ENCODE measurements at places on chromosomes 7 and 10. TPM values are rescaled to one million over a fixed set of nuclear protein-coding genes. Genes with fewer than 3 reads are reported as not detected.

Gene HMX3
- not detected for total RNA-seq

Gene MRPS16
- total RNA-seq, result 52.8 TPM

Gene TMEM225B
- total RNA-seq, result 3.2 TPM

Gene TRPV5
- total RNA-seq, result not detected

Gene DNAJC30
- total RNA-seq, result 9.0 TPM

Gene GPNMB
- total RNA-seq, result 84.8 TPM

Gene CRTAC1
- total RNA-seq, result 2.7 TPM

Gene DKK1
- 3.2 TPM for total RNA-seq

Gene SPRN
- not detected for total RNA-seq

Gene RADIL
- 7.1 TPM for total RNA-seq

Gene CH25H
- 3.4 TPM for total RNA-seq

Gene TES
- 157 TPM for total RNA-seq

- H3K27me3 ChIP-seq, result no peaks in the 10 kb centered on the region
- H3K36me3 ChIP-seq, result no peaks in the 10 kb centered on the region
- no peak for DNase-seq
- no peak overlapping the region for H3K27ac ChIP-seq
- H3K4me3 ChIP-seq, result no peak overlapping the region
Measured at GRCh38 chr10:42985436-42986316, 91.2 kb upstream of the RET start.

- no peaks in the 10 kb centered on the region for H3K27me3 ChIP-seq
- peak overlapping the region; percentile 88 for H3K27ac ChIP-seq
- H3K36me3 ChIP-seq, result no peaks in the 10 kb centered on the region
Measured at GRCh38 chr7:158803367-158803969, 25.8 kb downstream of the ESYT2 start.

GRCh38 chr7:112185005-112185834 lies 21.0 kb downstream of the DOCK4 start:
- no peak overlapping the region for H3K4me3 ChIP-seq
- H3K27me3 ChIP-seq, result no peaks in the 10 kb centered on the region
- peaks cover 4% of the 10 kb centered on the region for H3K4me1 ChIP-seq
- H3K36me3 ChIP-seq, result no peaks in the 10 kb centered on the region

DNA sequence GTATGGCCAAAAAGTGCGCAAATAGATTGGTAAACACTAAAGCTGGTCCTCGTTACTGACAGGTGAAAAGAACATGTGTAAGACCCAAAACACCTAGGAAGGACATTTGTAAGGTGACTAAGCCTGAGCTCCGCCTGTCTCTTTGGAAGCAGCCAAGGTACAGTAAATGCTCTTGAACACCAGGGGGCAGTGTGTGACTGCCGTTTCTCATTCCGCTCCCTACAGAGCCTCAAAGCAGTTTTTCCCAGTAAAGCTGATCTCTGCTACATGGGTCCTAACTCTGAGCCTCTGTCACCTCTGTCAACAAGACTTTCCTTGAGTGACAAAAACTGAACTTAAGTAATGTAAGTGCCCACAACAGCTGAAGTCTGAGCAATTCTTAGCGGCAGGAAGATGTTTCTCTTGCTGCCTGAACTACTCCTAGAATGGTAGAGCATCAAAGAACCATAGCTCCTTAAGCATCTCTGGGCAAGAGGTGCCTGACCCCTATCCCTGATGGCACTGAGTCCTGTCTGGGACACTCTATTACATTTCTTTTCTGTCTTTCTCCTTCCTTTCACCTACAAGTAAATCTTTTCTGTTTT lies 238.0 kb upstream of the INHBA start:
- no peak overlapping the region for H3K4me3 ChIP-seq
- H3K27me3 ChIP-seq, result no peaks in the 10 kb centered on the region
- no peaks in the 10 kb centered on the region for H3K36me3 ChIP-seq
- peaks cover 8% of the 10 kb centered on the region for H3K4me1 ChIP-seq
- DNase-seq, result peak; percentile 72
- H3K27ac ChIP-seq, result no peak overlapping the region

DNA sequence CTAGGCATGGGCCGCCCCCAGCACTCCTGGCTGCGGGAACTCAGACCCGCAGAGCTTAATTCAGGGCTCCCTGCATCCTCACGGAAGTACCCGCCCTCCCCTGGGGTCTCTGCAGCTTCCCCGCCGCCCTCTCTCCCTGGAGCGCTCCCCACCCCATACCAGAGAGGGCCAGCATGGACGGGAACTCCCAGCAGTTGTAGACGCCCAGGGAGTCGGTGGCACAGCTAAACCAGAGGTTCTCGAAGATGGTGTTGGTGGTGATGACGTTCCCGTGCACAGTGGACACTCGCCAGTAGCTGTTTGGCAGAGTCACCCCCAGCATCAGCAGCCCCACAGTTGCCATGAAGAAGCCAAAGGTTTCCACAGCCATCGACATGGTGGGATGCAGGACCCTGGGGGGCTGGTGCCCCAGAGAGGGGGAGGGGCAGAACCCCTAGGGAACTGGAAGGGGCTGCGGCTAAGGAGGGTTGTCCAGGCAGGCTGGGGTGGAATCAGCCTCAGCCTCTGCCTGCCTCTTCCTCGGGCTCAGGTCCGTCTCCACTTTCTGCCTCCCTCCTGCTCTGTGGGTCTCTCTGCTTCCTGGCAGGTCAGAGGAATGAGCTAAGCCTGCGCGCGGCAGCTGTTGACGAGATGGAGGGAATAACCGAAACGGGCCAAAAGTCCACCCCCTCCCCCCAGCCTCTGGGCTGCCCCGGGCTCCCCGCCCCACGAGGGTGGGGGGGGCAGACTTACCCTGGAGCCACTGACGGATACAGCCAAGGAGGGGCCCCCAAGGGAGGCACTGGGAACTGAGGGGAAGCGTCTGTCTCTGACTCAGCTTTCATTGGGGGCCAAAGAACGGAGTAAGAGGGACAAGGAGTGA lies at the start of gene CLDN15:
Gene CLDN15 (minus strand): TSS at position 597 of the 862 bp plus-strand sequence. CDS start 221 bp downstream, at position 376.
- peak within 1 kb of the TSS; percentile 81 for H3K27ac ChIP-seq
- DNase-seq, result peak; percentile 23
- H3K27me3 ChIP-seq, result no peaks in the 10 kb centered on the region
- peaks cover 22% of the 10 kb centered on the region for H3K4me1 ChIP-seq
- H3K36me3 ChIP-seq, result peaks cover 16% of the 10 kb centered on the region

DNA sequence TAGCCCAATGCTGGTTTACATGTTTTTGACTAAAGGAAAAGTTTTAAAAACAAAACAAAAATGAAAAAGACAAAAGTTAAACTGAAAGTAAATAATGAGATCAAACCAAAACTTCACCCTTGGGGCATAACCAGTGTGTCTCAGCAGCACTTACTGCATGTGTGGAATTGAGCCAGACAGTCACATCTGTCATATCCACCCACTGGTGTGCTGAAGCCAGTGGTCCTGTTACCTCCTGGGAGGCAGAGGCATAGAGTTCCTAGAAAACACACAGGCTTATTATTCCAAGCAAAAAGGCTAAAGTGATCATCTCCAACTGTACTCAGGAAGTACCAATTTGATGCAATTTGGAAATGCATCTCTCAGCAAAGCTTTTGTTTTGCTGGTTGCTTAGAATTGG lies 40.4 kb downstream of the ASAH2 start:
- no peak for DNase-seq
- no peaks in the 10 kb centered on the region for H3K36me3 ChIP-seq
- H3K27ac ChIP-seq, result no peak overlapping the region
- no peaks in the 10 kb centered on the region for H3K27me3 ChIP-seq

- no peak for DNase-seq
- H3K4me1 ChIP-seq, result peaks cover 21% of the 10 kb centered on the region
- no peak overlapping the region for H3K27ac ChIP-seq
- no peaks in the 10 kb centered on the region for H3K36me3 ChIP-seq
Measured at GRCh38 chr10:102316421-102316820, 71.1 kb downstream of the GBF1 start.

- no peak for DNase-seq
- H3K4me1 ChIP-seq, result peaks cover 14% of the 10 kb centered on the region
- no peaks in the 10 kb centered on the region for H3K27me3 ChIP-seq
- no peak overlapping the region for H3K4me3 ChIP-seq
Measured at GRCh38 chr10:78298835-78299234, 265.2 kb downstream of the RPS24 start.

- no peaks in the 10 kb centered on the region for H3K4me1 ChIP-seq
- no peak overlapping the region for H3K27ac ChIP-seq
- DNase-seq, result no peak
- no peaks in the 10 kb centered on the region for H3K36me3 ChIP-seq
- no peak overlapping the region for H3K4me3 ChIP-seq
Measured at GRCh38 chr7:73349763-73350162, 21.8 kb downstream of the FKBP6 start.

GRCh38 chr7:20079080-20079479 lies 138.1 kb downstream of the MACC1 start:
- H3K27ac ChIP-seq, result no peak overlapping the region
- H3K36me3 ChIP-seq, result no peaks in the 10 kb centered on the region
- H3K27me3 ChIP-seq, result no peaks in the 10 kb centered on the region
- no peak for DNase-seq
- H3K4me3 ChIP-seq, result no peak overlapping the region
- no peaks in the 10 kb centered on the region for H3K4me1 ChIP-seq

DNA sequence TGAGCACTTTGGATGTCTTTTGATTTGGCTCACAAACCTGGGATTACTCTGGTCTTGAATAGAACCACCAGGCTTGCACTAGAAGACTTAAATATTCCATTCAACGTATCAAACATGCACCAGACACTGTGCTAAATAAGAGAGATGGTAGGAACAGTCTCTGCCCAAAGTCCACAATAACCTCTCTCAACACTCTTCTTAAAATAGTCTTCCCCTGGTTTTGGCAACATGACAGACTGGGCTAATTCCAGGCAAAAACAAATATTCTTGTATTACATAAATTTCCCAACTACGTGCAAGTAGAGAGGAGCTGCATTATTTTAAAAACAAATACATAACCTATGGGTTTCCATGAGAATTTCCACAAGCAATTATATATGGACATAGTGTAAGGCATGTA lies 64.8 kb upstream of the PAPSS2 start:
- H3K4me3 ChIP-seq, result no peak overlapping the region
- no peaks in the 10 kb centered on the region for H3K27me3 ChIP-seq
- peak overlapping the region; percentile 3 for H3K27ac ChIP-seq
- DNase-seq, result no peak

DNA sequence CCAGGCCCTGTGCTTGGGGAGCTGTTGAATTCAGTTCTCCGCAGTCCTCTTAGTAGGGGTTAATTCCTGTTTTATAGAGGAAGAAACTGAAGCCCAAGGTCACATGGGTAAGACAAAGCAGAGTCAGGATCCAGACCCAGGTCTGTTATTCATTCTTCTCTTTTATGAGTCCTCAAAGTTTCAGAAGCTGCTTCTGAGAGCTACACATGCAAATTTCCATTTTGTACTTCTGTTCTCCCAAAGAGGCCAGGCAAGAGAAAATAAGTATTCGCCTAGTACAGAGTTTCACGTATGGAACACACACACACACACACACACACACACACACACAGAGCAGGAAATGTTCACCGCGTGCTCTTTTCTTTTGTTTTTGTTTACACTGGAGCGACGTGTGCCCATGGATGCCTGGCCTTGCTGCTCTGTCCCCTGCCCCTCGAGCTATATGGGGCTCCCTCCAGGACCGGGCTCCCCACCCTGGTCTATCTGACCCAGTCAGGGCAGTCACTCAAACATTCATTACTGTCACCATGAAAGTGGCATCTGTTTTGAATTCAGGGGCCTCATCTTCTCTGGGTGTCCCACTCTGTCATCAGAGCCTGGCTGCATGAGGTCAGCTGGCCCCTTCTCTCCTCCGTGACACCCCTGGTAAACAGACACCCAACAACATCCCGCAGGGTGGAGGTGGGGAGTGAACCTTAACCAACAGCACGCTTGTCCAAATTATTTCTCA lies 84.4 kb downstream of the TNS3 start:
- H3K36me3 ChIP-seq, result no peaks in the 10 kb centered on the region
- peaks cover 18% of the 10 kb centered on the region for H3K4me1 ChIP-seq
- H3K27me3 ChIP-seq, result no peaks in the 10 kb centered on the region

- no peak overlapping the region for H3K27ac ChIP-seq
- H3K4me1 ChIP-seq, result no peaks in the 10 kb centered on the region
- no peak for DNase-seq
- H3K4me3 ChIP-seq, result no peak overlapping the region
- H3K27me3 ChIP-seq, result no peaks in the 10 kb centered on the region
Measured at GRCh38 chr10:82932451-82932850, 1057.5 kb downstream of the NRG3 start.

- no peak overlapping the region for H3K27ac ChIP-seq
- H3K27me3 ChIP-seq, result no peaks in the 10 kb centered on the region
- H3K4me3 ChIP-seq, result no peak overlapping the region
- no peaks in the 10 kb centered on the region for H3K36me3 ChIP-seq
- DNase-seq, result no peak
Measured at GRCh38 chr7:115128154-115128553, 206.3 kb downstream of the MDFIC start.

GRCh38 chr7:4687956-4688355 lies 5.9 kb downstream of the FOXK1 start:
- no peaks in the 10 kb centered on the region for H3K36me3 ChIP-seq
- peaks cover 51% of the 10 kb centered on the region for H3K4me1 ChIP-seq
- no peaks in the 10 kb centered on the region for H3K27me3 ChIP-seq
- H3K27ac ChIP-seq, result no peak overlapping the region
- DNase-seq, result no peak

DNA sequence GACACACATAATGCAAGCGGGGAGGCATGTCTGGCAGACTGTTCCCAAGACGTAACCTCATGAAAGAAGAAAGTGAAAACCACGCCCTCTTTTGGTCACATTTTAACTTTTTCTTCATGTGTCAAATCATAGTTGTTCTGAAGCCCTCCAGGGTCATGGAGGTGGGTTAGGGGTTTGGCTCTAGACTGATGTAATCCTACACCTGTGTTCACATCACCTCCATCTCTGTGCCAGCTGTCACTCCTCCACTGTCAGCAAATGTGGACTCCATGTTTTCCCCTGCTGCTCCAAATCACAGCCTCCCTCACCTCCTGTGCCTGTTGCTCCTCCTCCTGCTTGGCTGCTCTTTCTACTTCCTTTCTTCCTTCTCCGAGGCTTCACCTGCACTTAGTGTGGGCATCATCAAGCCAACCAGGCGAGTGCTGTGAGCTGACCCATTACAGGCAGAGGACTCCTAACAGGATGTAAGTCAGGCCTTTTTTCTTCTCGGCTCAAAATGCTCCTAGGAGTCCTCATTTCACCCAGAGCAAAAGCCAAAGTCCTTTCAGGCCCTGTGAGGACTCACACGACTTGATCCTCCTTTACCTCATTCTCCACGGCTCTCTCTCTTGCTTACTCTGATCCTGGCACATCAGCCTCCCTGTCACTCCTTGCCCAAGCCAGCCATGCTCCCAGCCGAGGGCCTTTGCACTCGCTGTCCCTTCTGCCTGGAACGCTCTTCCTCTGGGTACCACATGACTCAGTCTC lies 66.4 kb upstream of the IFRD1 start:
- no peaks in the 10 kb centered on the region for H3K4me1 ChIP-seq
- no peak for DNase-seq
- no peak overlapping the region for H3K4me3 ChIP-seq

Data from thyroid gland (tissue), 4 donors.